ENCODE measurements at places on chromosomes 3 and 15.

DNA sequence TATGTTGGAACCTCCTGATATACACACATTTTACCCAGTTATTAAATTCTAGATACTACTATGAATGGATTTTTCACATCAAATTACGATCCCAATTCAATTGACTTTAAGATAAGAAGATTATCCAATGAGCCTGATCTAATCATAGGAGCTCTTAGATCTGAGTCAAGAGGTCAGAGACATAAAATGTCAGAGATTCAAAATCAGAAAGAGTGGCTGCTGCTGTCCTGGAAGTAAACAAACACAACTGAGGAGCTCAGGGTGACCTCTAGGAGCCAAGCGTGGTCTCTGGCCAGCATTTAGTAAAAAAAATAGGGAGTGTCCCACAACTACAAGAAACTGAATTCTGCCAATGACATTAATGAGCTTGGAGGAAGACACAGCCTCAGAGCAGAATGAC lies 557.1 kb upstream of the CBLB start:
- DNase-seq, result no peak

DNA sequence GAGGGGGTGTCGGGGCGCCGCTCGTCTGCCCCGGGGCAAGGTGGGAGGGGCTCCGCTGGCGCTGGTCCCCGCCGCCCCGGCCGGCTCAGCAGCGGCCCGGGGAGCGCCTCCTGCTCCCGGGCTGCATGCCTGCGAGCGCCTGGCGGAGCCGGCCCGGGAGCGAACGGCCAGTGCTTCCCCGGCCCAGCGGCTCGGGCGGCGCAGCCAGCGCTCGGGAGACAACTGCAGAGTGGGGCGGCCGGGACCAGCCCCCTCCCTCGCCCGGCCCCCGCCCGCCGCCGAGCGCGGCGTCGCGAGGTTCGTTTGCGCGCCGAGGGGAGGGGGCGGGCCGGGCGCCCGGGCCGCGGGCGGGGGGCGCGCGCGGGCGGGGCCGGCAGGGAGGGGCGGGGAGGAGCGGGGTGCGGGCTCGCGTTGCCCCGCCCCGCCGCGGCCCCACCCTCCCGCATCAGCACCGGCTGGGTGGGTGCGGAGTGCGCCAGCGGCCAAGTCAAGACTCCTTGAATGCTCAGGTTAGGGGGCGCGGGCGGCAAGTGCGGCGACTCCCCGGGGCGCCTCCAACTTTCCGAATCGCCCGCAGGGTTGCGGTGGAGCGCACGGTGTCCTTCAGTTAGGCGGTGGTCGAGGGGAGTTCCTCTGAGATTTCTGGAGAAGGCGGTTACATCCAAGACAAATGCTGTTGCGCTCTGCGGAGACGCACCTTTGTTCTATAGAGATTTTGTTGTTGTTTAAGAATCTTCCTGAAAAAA lies at the start of gene RGMA:
RGMA (minus strand) TSS at position 231 of the 746 bp plus-strand sequence. CDS start 279 bp downstream, outside the sequence.
- no peak for DNase-seq

DNA sequence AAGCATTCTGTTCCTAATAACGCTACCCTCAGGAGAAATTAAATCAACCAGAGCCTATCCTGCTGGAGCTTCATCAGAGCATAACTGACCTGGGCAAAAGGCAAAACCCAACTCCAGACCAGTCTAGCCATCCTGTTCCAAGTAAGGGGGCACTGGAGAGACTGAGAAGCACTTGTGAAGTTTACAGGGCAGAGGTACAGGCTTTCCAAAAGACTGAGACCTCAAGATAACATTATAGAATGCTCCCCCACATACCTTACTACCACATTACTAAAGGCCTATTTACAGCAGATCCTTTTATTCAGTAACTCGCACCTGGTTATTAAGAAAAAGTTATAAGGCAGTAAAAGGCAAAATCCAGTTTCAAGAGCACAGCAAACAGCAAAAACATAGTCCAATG lies 35.5 kb downstream of the RFX7 start:
- no peak for DNase-seq

DNA sequence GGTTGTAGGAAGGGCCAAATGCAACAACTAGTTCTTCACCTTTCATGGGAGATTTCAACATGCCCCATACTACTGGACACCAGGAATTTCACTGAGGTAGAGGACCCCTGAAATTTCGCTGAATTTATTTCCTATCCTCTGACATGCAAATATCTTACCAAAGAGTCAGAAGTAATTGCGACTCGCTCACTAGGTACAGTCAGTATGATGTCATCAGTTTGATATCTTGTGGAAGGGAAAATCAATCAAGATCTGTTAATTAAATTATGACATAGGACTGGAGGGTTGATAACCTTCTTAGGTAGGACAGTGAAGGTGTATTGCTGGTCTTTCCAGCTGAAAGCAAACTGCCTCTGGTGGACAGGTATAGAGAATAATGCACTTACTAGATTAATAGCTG lies 74.9 kb upstream of the TNIK start:
- no peak for DNase-seq

GRCh38 chr3:79418855-79419621 lies 348.8 kb downstream of the ROBO1 start:
- no peak for DNase-seq

DNA sequence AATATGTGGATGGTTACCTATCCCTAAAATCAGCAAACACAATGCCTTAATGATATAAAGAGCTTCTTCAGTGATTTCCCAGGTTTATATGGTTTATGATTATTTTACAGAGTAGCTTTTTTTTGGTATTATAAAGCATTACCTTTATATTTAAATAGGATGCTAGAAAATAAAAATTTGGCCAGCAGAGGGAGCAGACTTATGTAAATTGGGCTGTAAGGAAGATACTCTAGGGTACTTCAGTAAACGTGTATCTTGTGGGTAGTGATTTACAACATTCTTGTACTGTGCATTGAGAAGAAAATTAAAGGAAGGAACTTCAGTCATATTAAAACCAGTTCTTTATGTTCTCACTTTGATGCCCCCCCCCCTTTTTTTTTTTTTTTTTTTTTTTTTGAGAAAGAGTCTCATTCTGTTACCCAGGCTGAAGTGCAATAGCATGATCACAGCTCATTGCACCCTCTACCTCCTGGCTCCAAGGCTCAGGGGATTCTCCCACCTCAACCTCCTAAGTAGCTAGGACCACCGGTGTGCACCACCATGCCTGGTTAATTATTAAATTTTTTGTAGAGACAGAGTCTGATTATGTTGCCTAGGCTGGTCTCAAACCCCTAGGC lies 167.9 kb downstream of the BBX start:
- DNase-seq, result no peak

DNA sequence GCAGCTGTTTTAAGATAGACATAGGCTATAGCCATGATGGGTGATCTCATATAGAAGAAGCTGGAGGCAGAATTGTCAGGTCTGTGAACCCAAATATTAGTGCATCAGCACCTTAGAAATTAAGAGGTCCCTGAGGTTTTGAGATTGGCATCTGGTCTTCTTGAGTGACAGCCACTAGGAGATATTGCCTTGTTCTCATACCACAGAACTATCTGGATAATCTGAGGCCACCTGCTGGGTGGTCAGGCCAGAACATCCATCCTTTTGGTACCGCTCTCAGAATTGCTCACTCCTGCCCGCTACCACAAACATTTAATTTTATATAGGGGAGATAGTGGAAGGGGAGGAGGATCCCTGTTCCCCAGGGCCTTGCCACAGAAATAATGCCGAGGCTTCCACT lies 210.6 kb upstream of the ZPLD1 start:
- DNase-seq, result no peak

- no peak for DNase-seq
Observed at GRCh38 chr15:56496635-56497034, 31.7 kb upstream of the MNS1 start.

DNA sequence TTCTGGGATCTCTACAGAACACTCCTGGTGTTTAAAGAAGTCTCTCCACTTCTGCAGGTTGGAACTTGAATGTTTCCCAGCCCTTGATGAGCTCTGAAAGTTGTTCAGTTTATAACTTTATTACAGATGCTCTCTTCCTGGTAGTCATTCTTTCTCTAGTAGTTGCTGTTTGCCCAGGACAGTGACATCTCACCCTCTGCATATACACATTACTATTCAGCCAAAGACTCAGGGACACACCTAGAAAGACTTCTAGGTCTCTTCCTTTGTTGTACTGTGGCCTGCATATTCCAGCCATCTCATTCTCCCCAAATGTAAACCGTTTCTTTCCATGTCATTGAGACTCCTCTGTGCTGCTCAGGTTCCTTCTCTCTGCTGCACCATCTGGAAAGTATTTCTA lies 76.7 kb downstream of the MITF start:
- DNase-seq, result no peak

DNA sequence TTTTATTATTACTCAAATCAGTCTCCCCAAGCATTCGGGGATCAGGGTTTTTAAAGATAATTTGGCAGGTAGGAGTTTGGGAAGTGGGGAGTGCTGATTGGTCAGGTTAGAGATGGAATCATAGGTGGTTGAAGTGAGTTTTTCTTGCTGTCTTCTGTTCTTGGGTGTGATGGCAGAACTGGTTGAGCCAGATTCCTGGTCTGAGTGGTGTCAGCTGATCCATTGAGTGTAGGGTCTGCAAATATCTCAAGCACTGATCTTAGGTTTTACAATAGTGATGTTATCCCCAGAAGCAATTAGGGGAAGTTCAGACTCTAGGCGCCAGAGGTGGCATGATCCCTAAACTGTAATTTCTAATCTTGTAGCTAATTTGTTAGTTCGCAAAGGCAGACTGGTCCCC lies 20.6 kb upstream of the TRANK1 start:
- no peak for DNase-seq

DNA sequence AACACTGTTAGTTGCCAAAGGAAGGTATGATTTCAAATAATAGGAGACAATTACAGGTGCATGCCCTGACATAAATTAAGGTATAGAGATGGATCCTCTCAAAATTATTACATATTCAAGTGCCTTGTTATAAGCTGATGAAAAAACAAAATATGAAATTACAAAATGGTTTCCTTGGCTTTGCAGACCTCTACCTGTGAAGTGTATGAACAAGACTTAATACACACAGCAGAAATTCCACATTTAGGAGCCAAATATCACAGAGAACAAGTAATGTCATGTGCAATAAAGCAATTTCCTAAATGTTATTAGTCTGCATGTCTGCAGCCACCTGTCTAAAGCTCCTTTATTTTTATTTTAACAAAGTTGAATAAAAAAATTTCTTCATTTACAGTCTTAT lies 151.5 kb downstream of the ALCAM start:
- no peak for DNase-seq

DNA sequence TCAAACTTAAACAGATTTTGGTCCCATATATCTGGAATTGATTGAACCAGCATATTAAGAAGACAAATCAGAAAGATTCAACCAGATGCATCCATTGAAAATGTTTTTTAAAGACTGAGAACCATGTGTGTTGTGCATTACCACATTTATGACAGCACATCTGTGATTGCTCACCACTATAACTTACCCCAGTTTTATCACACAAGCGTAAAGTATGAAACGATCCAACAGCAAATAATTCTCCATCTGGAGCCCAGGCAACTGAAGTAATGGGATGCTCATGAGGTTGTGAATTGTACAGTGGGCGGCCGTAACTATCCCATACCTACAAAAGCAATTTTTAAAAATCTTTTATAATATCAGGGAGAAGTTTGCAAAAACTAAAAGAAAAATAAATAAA lies 43.2 kb downstream of the IFT80 start:
- DNase-seq, result no peak

DNA sequence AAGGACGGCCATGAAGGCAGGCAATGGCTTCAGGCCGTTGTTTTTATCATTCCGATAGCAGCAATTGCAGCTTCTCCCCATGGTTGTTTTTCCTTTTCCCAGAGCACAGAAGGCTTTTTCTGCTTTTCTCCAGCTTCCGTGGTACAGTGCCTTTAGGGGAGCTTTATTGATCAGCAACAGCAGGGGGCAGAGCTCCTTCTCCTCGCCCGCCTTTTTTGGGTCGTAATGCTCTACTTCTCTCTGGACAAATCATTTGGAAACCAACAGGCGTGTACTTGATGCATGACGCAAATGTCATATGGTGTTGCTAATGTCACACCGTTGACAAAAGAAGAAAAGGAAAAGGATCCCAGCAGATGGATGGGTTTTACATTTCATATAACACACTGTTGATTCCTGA lies 79.7 kb upstream of the SNRK start:
- DNase-seq, result no peak

GRCh38 chr3:196440696-196441095 lies 8.5 kb upstream of the UBXN7 start:
- no peak for DNase-seq

DNA sequence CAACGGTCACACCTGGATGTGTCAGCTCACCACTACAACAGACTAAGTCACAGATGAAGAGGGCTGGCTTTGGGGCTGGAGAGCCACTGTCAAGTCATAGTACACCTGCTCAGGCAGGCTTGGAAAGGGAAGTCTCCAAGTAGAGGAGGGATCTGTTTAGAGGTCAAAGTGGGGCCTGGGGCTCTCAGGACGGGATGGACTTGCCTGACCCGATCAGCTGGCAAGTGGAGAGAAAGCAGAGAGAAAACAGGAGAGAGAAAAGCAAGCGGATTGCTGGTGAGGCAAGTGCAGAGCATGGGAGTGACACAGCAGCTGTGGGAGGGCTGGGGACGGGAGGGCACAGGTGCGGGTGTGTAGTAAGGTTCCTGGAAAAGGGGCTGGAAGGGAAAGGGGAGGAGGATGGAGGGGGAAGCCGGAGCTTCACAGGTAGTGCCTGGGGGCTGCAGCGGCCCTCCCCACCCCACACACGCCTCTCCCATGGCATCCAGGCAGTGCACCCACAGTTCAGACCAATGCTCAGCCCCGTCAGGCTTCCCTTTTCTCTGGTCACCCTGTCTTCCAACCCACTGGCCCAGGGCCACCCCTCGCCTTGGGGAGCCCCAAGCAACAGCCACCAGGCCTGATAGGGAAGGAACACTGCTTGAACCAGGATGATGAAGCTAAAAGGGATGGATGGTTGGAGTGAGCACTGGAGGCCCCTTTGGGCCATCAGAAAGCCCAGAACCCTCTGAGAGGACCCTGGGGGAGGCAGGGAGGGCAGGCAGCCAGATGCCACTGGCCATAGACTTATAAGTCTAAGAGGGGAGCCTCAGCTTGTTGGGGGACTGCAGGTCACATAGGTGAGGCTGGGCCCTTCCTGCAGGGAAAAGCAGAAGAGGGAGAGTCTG lies 8.5 kb downstream of the RPS17 start:
- no peak for DNase-seq

- DNase-seq, result no peak
Observed at GRCh38 chr3:100018806-100019205, 95.5 kb downstream of the FILIP1L start.

GRCh38 chr3:27043328-27043955 lies 325.7 kb downstream of the NEK10 start:
- DNase-seq, result no peak

- no peak for DNase-seq
Observed at GRCh38 chr15:82643992-82644391, 3.2 kb downstream of the CPEB1 start.
